Stimulated activated CD4-positive, alpha-beta T cell treated with anti-CD3 and anti-CD28 coated beads, Interleukin-1b, Interleukin-23, amount 100 ng/mL, for 1 hour (primary cell): ENCODE measurements at places on chromosomes 16 and 17.

DNA sequence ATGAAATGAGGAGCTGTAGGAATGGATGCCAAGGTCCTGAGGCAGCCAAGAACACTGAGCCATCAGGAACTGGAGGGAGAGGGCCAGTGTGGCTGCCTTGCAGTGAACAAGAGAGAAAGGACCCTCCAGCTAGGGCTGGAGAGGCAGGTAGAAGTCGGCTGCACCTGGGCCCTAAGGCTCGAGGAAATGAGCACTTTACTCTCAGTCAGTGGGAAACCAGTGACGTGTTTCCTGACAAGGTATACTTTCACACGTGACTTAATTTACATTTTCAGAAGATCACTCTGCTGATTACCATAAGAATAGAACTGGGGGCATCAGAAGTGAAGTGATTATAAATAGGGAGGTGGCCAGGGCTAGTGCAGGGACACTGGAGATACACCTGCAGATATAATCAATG lies 115.2 kb downstream of the C17orf67 start:
- no peak for DNase-seq

- no peak for DNase-seq
Measured at GRCh38 chr17:60253048-60253447, 103.3 kb downstream of the CA4 start.

DNA sequence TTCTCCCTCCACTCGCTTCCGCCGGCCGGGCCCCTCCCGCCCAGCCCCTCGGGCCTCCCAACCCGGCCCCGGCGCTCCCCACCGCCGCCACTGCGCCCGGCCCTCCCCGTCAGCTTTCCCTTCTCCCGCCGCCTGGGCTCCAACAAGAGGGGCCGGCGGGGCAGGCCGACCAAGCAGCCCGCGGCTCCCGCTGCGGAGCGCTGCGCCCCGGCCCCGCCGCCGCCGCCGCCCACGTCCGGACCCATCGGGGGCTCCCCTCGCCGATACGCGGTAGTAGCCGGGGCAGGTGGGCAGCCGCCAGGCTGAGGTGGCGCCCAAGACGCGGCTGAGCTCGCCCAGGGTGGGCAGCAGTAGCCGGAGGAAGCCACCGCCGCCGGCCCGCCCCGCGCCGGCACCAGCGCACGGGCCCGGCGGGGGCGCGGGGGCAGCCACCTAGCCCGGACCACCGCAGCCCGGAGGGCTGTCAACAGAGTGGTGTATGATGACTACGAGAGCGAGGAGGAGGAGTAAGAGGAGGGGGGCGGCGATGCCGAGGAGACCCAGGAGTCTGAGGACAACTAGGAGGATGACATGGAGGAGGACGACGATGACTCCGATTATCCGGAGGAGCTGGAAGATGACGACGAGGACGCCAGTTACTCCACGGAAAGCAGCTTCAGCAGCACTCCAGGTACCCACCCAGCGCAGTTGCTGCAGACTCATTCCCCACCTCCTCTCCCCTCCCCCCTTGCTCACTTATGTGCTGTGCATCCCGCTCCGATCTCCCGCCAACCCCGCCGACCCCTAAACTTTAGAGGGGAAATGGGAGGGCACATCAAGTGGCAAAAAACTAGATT lies 498 bp downstream of the LRRC37B start:
- DNase-seq: no peak

GRCh38 chr16:27335349-27336053 lies 21.7 kb downstream of the IL4R start:
- DNase-seq: no peak

- no peak for DNase-seq
Measured at GRCh38 chr16:85309656-85310587, 197.7 kb upstream of the CIBAR2 start.

- DNase-seq: no peak
Measured at GRCh38 chr16:12614662-12615278, 188.9 kb downstream of the CPPED1 start.

DNA sequence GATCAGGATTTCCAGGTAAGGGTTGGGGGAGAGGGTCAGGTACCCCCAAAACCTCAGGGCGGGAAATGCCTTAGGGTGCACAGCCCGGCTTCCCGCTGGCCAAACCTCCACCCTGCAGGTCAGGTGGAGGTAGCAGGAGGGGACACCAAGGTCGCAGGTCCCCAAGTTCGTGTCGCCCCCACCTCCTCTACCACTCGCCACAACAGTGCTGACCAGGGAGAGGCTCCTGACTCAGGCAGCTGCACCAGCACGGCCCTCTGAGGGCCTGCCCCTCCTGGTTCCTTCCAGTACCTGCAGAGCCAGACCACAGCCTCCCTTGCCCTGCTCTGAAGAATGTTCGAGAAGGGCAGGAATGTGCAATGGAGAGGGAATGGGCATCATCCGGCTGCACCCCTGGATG lies 3.9 kb downstream of the MRPL28 start:
- DNase-seq: no peak

DNA sequence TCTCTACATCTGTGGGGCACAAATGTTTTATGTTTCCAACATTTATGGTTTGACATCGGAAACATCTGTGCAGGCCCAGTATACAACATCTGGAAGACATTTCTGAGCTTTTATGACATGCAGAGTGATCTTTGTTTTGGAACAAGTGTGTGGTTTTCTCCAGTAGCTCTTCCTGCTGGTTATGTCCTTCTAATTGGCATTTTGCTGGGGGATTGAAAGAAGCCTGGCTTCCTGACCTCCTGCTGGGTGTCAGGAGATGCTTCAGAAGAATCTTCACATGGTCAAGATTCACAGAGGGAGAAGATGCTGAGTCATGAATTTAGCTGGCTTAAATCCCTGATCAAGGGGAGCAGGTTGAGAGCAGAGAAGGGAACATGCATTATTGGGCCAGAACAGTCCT lies 279.5 kb upstream of the MYOCD start:
- DNase-seq: no peak

- DNase-seq: no peak
Measured at GRCh38 chr17:72906306-72906705, 186.2 kb downstream of the SLC39A11 start.

GRCh38 chr16:27901956-27902355 lies 161.6 kb downstream of the GSG1L start:
- no peak for DNase-seq

- no peak for DNase-seq
Measured at GRCh38 chr16:53913099-53913870, 209.3 kb downstream of the FTO start.

GRCh38 chr16:69017036-69017783 lies 88.2 kb upstream of the HAS3 start:
- no peak for DNase-seq

DNA sequence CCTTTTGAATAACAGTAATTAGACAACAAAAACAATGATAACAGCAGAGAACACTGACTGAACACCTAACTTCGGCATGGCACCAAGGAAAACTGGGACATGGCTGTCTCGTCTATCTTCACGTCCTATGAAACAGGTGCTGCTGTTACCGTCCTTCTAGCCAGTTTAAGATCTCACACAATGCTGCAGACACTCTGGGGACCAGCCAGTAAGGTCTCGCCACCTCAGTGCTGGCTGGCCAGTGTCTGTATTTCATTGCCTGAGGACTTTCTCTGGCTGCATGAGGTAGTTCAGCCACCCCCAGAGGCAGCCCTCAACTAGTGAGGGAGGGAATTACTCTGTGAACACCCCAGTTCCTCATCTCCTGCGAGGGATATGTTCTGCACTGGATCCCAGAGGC lies 57.6 kb downstream of the AMFR start:
- DNase-seq: no peak

- DNase-seq: no peak
Measured at GRCh38 chr17:38442548-38442947, 14.3 kb downstream of the ARHGAP23 start.

DNA sequence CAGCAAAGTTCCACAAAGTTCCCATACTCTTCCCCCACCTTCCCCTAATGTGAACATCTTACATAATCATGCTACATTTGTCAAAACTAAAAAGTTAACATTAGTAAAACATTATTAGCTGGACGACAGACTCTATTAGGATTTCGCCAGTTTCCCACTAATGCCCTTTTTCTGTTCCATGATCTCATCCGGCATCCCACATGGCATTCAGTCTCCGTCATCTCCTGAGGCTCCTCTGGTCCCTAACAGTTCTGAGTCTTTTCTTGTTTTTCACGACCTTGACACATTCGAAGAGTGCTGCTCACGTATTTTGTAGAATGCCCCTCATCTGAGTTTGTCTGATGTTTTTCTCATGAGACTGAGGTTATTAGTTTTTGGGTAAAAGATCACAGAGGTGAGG lies 8.8 kb upstream of the MPRIP start:
- DNase-seq: no peak

- DNase-seq: no peak
Measured at GRCh38 chr16:11429123-11429522, 83.9 kb downstream of the RMI2 start.

- DNase-seq: no peak
Measured at GRCh38 chr16:89843409-89844350, 15.4 kb downstream of the SPIRE2 start.

- DNase-seq: no peak
Measured at GRCh38 chr17:40551879-40552768, 13.1 kb downstream of the CCR7 start.

DNA sequence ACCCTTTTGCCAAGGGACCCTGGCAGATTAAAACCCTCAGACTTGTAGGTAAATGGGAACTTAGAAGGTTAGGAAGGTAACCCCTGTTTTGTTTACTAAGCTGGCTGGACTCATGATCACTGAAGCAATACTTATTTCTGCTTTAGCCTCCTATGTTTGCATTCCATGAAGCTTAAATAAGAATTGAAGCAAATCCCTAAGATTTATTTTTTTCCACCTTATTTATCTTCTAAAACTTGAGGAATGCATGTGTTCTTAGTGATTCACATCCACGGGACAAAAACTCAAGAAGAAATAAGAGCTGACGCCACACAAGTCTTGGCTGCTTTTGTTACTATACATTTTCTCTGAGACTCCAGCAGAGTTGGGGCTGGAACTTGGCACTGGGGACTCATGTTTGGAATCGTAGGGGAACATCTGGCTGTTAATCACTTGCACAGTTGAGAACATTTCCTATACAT lies 35.5 kb downstream of the CLUAP1 start:
- no peak for DNase-seq

DNA sequence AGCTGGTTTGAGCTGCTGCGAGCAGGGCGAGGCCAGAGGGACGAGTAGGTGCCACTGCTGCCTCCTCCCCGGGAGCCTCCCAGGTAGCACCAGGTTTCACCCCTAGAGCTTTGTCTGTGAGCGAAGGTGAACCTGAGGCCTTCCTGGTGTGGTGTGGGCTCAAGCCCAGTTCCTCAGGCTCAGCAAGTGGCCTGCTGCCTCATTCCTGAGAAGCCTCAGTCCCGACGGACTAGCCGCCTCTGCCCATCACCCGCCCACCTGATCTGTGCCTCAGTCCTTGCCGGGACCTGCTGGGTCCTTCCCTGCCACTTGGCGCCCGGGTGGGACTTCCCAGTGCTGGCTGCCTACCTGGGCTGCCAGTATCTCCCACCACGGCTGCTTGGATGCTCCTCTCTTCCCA lies 1.7 kb downstream of the NLRC3 start:
- DNase-seq: no peak

GRCh38 chr17:8227238-8227581 lies 16.8 kb upstream of the AURKB start:
- DNase-seq: no peak
